ENCODE measurements at places on chromosomes 7 and 10.

DNA sequence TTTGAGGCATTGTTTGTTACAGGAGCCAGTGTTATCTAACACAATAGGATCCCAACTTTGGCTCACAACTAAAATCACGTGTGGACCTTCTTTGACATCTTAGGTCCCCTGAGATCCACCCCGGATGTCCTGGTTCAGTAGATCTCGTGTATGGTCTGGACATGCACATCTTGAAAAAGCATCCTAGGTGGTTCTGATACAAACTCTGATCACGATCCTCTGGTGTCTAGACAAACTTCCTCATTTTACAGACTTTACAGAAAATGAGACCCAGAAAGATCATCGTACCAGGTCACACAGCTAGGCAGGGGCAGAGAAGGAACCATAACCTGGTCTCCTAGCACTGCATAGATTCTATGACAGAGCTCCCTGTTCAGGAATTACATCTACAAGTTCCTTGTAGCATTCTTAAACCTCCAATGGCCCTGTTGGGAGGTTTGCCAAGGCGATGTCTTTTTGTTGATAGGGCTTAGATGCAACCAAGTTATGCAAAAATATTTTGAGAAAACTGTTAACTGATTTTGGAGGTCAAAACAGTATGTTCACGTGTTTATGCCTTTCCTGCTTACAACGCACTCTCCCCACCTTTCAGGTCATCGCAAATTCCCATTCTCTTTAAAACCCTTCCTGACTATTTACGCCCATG is 30.8 kb upstream of the CHST15 start:
- DNase-seq: no peak

- no peak for DNase-seq
Measured at GRCh38 chr7:70344726-70345125, 746.5 kb downstream of the AUTS2 start.

GRCh38 chr7:138092486-138093028 is 16.3 kb downstream of the AKR1D1 start:
- DNase-seq: no peak

DNA sequence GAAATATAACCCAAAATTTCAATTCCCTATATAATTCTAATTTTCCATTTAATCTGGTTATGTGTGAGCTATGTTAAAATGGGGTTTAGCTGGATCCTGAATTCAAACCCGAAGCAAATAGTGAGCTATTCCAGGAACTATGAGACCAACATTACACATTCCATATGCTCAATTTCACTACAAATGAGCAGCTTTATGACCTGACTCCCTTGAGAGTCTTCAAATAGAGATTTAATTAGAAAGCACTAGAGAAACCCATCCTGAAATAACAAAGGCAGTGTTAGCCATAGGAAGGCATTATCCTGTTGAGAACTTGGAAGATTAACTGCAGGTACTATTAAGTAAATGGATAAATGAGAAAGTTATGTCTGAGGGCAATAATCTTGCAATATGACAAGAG is 890.0 kb downstream of the GRM8 start:
- DNase-seq: no peak

GRCh38 chr7:22468609-22469008 is 31.4 kb downstream of the STEAP1B start:
- DNase-seq: no peak
